CD4-positive, alpha-beta T cell treated with Interleukin-17A for 4 hours (primary cell): ENCODE measurements at places on chromosomes 11 and 22.

DNA sequence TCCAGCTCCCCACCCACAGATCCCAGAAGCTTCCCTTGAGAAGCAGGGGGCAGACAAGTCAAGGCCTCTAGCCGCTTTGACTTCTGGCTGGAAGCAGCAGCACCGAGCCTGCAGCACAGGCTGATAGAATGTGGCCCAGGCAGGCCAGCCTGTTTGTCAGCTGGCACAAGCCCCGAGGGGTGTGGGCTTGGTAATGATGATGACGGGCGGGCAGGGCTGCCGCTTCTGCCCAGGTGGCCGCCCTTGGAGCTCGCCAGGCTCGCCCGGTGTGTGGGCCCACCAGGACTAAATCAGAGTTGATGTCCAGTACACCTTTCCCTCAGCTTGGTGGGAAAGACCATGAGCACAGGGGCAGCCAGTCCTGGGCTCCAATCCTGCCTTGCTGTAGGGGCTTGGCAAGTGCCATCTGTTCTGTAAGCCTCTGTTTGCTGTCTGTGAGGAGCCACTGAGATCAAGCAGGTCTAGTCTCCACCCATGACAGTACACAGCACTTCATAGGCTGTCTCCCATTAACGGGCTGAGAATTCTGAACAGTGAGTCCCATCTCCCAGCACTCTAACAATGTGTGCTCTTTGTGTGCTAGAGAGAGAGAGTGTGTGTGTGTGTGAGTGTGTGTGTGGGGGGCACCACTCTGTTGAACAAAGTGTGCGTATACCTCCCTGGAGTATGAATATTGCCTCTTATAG lies 26.8 kb downstream of the MICAL2 start:
- DNase-seq, result no peak

DNA sequence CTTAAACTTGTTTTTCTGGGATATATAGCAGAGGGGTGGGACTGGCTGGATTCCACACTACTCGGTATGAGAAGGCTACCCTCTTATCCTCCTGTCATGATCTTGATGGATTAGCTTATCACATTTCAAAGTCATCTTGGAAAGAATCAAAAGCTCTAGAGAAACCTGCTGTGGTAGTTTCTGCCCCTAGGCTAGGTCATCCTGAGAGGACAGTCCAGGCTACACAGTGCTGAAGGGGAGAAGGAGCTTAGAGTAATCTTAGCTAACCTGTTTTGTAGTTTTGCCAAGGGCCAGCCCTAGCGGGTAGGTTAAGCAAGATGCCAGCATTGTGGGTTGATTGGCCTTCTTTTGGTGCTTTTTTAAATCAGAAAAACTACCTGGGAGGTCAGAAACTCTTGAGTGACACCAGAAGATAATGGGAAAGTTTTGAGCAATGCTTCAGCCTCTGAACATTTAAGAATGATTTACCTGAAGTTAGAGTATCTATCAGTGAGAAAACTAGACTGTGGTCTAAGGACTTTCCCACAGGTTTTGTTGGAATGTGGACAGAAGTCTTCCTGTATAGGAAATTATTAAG lies 21.3 kb downstream of the PIWIL4 start:
- DNase-seq, result no peak

GRCh38 chr11:41989823-41990380 lies 530.5 kb upstream of the LRRC4C start:
- no peak for DNase-seq

GRCh38 chr11:12269104-12269441 lies 108.3 kb upstream of the PARVA start:
- no peak for DNase-seq

DNA sequence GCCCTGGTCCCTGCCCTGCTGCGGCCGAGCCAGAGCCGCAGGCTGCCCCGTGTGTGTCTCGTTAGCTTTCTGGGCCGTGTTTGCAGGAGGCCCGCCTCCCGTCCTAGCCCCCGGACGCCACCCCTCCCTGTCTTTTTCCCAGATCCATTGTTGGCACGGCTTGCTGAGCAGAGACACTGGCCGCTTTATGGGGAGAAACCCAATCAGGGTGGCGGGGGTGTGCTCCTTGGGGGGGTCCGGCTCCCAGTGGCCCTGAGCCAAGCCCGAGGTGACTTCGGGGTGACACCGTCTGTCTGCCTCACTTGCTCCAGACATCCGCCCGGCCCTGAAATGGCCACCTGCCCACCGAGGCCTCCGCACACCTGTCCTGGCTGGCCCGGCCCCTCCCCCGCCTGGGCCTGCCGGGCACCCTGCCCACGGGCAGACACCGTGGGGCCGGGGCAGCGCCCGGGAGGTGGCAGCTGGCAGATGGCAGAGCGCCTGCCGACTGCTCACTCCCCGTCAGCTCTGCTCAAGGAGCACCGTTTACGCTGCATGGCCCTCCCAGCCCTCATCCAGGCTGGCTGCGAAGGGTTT lies 43.1 kb upstream of the PPARA start:
- DNase-seq, result no peak
